ENCODE measurements at places on chromosomes 2 and 18.

GRCh38 chr2:79630060-79630459 lies 117.2 kb downstream of the CTNNA2 start:
- no peak for DNase-seq

DNA sequence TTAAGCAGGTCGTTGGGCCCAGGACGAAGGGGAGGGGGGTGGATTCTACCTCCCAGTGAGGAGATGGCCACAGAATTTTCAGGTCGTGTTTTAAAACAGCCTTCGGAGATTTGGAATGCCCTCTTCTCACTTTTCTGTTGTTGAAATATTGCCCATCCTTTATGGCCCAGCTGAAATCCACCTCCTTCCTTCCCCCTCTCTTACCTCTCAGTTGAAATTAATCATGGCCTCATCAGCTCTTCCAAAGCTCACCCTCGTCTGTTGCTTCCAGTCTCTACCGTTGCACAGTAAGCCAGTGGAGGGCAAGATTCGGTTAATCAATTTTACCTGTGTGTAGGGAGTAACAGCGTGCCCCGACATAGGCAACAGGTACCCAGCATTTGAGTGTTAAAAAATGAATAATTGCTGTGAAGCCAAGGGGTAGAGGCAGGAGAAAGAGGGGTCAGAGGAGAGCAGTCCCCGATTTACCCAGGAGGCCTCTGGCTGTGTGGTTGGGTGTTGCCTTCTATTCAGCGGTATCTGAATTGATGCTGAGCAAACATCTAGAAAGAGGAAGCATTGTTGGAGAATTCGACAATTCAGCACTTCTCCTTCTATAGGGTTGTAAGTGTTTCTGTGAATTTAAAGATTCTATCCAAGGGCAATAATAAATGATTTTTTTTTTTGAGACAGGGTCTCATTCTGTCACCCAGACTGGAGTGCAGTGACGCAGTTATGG lies 8.6 kb upstream of the PDIA6 start:
- DNase-seq = no peak

- DNase-seq = no peak
Observed at GRCh38 chr2:190947141-190947540, 66.5 kb downstream of the GLS start.

DNA sequence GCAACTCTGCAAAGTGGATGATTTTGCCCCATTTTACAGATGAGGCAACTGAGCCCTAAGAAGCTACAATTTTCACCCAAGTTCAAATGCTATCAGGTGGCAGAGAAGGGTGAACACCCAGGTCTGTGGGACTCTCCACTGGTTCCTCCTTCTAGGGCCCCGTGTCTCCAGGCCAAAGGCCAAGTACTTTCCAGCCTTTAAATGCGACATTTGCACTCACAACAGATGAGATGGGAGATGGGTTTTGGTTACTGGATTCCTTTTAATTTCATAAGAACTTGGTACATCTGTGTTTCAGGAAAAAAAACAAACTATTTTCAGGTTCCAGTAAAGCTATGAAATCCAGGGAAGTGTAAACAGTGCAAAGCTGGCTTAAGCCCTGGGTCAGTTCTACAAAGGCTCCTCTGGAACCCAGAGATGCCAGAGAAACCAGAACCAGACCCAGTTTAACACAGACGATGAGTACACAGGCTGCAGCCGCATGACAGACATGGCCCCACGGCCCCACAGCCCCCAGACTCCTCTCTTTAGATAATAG lies 361.7 kb downstream of the ANAPC1 start:
- DNase-seq = no peak

DNA sequence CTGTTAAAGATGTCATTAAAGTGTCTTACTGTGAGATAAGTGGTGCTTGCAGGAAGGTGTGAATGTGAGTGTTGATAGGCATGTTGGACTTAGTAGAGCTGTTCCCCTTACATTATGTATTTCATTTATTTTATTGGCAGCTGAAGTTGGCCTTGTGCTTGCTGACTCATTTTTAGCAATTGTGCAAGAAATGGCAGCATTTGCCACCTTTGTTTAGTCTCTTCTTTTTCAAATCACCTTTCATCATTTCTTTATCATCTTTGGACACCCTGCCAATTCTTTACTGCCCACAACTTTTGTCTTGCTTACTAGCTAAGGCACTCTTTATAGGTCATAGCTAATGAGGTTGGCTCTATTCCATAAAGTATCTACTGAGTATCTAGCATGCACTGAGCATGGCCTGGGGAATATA lies 130.3 kb upstream of the LYPD6 start:
- DNase-seq = no peak
